ENCODE measurements at places on chromosomes 4 and X.

GRCh38 chr4:9903317-9903716, 118.0 kb downstream of the SLC2A9 start:
- no peak for DNase-seq

- DNase-seq, result no peak
Observed at GRCh38 chr4:97360733-97361132, 782.5 kb downstream of the STPG2 start.

GRCh38 chr4:138967313-138967712, 48.3 kb upstream of the NOCT start:
- DNase-seq, result no peak

- no peak for DNase-seq
Observed at GRCh38 chr4:119020158-119020557, 115.5 kb upstream of the MYOZ2 start.

GRCh38 chr4:180789929-180790328, 1453.3 kb upstream of the TENM3 start:
- DNase-seq, result no peak

GRCh38 chr4:10639664-10640063, 44.9 kb downstream of the CLNK start:
- no peak for DNase-seq

DNA sequence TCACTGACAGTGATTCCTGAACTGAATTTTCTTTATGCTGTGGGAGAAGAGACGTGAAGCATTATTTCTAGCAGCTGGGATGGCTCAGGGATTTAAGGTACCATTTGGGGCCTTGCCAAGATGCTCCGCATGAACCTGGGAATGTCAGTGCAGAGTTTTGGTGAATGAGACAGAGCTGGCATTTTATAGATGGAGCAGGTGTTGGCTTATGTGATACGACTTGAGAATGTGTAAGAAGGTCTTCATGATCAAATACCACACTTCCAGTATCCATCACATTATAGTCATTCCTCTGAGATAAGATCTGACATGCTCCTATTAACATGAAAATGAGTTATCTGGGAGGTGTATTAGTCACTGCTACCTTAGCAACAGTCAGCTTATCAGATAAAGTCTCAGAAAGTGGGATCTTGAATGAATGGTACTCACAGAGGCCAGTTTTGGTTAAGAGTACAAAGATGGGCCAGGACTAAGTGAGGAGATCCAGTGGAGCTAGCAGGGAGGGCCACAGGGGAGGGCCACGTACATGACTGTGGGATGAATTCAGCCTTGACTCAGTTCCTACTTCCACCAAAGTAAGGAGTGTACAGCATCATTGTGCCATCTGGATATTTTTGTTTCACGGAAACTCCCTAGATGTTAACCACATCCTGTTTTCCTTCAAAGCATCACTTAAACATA, 116.7 kb downstream of the SPCS3 start:
- no peak for DNase-seq

- DNase-seq, result no peak
Observed at GRCh38 chrX:78979789-78980464, 34.7 kb downstream of the P2RY10 start.

DNA sequence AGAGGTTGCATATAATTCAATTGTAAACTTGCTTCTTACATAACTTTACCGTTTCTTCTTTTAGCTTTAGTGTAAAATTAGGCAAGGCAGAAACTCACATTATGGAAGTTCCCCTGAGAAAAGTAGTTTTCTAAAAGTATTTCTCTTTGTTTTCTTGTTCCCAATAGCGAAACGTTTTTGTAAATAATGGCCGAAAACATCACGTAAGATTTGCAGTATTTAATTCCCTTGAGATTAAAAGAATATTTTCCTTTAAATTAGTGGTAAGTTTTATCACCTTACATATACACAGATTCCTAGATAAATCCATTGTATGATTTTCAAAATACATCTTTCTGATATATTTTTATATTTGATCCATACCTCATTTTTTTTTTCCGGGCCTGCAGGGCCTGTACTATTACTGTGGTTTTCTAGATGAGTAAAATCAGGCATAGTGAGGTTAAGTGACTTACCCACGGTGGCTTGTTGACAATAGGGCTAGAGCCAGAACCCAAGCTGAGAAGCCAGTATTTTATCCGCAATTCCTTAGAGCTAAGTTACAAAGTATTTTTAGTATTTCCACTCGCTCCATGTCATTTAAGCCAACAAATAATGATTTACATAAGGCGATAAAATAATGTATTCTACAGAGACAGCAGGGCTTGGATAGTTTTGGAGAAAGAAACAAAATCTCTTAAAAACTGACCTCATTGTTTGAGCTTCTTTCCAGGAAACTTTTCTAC, 82.2 kb upstream of the VEGFC start:
- DNase-seq, result no peak

DNA sequence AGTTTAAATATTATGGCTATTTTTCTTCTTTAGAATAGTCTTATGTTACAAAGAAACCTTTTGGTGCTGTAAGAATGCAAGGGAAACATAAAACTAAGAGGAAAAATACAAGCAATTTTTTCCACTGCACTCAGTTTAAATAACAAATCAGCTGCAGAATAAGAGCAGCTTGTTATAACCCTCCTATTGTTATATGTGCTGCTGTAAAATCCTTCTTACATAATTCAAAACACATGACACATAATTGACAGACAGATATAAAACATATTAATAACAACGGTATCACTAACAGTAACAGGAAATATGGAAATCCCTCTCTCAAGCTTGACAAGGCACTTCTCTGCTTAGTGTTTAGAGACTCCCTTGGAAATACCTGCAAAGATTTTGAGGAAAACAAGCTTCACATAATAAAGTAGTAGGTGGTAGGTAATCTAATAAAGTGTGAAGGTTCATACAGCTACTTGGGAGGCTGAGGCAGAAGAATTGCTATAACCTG, 385.3 kb upstream of the HS3ST1 start:
- DNase-seq, result no peak

GRCh38 chrX:35115205-35115604, 172.6 kb downstream of the FAM47B start:
- DNase-seq, result no peak

GRCh38 chr4:89737888-89738287, 99.1 kb downstream of the SNCA start:
- DNase-seq, result no peak

- DNase-seq, result peak; percentile 29
Observed at GRCh38 chr4:22515145-22515887, 550 bp downstream of the ADGRA3 start.

- no peak for DNase-seq
Observed at GRCh38 chrX:31884535-31884934, 812.7 kb upstream of the FTHL17 start.

- DNase-seq, result no peak
Observed at GRCh38 chrX:78997870-78998558, 52.8 kb downstream of the P2RY10 start.

GRCh38 chrX:72126048-72126415, 5.7 kb downstream of the RTL5 start:
- no peak for DNase-seq

DNA sequence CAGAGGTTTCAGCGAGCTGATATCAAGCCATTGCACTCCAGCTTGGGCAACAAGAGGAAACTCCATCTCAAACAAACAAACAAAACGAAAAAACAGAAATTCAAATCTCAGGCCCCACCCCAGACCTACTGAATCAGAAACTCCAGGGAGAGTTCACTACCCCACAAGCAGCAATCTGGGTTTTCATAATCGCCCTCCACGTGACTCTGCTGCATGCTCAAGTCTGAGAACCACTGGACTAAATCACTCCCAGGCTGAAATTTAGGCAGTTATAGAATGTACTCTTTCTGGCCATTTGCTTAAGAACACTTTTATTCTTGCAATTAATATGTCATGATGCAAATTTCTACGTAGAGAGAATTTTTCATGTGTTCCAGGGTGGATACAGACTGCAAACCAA, 287.3 kb downstream of the USP46 start:
- no peak for DNase-seq

GRCh38 chr4:127856813-127857447, 23.8 kb upstream of the PLK4 start:
- DNase-seq, result no peak

DNA sequence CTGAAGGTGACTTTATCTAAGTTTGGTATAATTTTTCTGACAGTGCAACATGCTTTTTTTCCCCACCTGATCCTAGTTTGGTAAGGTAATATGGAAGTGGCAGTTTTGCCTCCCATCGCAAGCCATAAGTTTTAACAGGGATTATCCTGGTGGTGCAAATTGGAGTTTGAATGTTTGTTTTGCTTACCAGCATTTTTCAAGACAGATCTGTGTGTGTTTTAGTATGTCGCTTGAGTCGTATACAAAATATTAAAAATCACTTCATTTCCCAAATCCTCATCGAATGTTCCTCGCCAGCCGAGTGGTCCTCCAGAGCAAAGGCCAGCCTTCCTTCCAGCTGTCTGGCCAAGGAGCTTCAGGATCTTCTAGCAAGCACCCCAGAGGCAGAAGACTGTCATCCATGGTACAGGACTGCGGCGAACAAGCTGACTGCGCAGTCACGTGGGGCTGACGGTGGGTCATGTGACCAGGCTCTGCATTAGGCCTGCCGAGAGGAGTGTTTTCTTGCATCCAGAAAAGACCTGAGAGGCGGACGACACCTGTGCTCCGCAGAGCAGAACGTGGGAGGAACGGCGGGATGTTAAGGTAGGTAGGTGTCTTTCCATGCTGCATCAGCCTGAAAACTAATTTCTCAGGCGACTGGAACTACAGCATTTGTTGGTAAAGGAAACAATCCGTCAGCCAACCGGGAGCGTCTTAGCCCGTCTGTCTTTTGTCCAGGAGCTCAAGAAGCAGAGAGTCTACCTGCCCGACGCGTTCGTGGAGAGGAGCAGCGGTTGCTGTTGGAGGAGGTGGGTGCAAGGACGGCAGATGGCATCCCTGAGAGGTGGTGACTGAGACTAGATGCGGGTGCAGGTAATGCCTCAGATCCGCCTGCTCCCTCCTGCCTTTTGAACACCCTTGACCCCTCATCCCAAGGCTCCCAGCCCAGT, at the start of gene GPRASP3:
GPRASP3 (plus strand) TSS at position 507 of the 932 bp plus-strand sequence. CDS start 28,253 bp downstream, outside the sequence.
- DNase-seq, result peak; percentile 62

- no peak for DNase-seq
Observed at GRCh38 chr4:143618811-143619210, 81.7 kb downstream of the FREM3 start.

DNA sequence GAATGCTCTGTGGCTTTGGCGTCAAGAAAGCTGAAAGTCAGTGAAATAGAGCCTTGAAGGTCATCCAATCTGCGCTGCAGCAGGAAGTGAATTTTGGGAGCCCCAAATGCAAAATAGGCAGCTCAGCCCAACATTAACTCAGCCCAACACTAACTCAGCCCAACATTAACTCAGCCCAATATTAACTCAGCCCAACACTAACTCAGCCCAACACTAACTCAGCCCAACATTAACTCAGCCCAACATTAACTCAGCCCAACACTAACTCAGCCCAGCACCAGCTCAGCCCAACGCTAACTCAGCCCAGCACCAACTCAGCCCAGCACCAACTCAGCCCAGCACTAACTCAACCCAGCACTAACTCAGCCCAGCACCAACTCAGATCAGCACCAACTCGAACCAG, 71.5 kb downstream of the SORBS2 start:
- DNase-seq, result no peak

- no peak for DNase-seq
Observed at GRCh38 chr4:127533028-127533700, 99.6 kb upstream of the INTU start.

DNA sequence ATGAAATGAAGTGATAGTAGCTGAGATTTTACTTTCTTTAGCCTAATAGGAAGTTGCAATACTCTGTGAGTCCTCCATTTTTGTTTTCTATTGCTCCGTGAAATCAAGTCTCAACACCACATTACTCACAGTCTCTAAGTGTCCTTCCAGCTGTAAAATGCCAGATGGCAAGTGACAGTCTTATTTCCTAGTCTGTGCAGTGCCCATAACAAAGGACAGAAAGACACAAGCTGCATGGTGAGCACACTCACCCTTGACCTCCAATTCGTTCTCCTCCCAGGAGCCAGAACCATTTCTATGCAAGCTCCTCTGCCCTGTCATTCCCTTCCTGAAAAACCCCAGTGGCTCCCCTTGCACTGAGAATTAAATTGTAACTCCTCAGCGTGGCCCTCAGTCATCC, 101.6 kb downstream of the PARM1 start:
- no peak for DNase-seq

DNA sequence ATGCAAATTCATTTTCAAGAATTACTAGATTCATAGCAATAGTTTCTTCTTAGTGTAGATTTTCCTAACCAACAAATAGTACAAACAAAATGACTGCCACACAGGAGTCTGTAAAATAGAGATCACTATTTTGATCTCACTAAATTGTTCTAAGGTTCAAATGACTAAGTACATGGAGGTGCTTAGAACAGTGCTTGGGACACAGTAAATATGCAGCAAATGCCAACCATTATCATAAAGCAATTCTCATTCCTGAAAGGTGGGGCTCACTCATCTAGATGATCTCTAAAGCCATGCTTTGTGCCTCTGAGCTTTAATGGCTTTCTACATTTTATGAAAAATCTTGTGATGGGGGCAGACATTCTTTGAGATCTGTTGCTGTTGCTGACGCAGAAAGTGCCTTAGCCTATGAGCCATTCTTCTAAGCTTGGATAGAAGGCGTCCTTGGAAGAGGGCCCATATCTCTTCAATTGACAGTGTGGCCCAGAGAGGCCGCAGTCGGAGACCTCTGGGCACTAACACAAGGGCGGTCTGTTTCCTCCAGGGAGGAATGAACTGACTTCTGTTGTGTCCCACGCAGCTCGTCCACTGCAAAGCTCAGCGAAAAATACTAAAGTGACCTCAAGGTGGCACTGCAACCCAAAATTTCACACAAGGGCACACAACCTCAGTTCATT, 23.5 kb downstream of the TLR10 start:
- peak; percentile 14 for DNase-seq

GRCh38 chr4:150094676-150095075, 16.4 kb downstream of the DCLK2 start:
- DNase-seq, result no peak

DNA sequence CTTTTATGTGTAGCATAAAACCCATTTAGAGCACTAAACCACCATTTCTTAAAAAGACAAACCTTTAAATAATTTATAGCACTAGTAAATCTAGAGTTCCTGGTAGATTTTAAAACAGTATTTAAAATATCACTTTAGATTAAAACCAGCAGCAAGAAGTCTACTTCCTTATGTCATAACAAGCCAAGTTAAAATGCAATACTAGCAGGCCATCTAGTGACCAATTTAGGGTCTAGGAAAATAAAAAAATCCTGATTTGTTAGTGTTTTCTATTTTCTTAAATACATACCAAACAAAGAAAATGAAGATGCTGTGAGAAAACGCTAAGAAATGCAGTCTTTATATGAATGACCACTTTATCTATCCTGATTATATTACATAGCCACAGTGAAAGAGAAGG, 53.9 kb downstream of the PAPSS1 start:
- DNase-seq, result no peak

GRCh38 chr4:21507439-21507838, 441.1 kb downstream of the KCNIP4 start:
- no peak for DNase-seq

All from amygdala (tissue), 56 donors.